ENCODE measurements at places on chromosomes 11 and 22. TPM values are rescaled to one million over a fixed set of nuclear protein-coding genes. Genes with fewer than 3 reads are reported as not detected.

Gene KREMEN1
- 10.5 TPM for total RNA-seq

Gene TCP11L1
- 19.9 TPM for total RNA-seq

Gene KCNQ1OT1
- 18.0 TPM for total RNA-seq

Gene HBG1
- total RNA-seq: not detected

Gene NXPE1
- total RNA-seq: not detected

Gene MMP1
- total RNA-seq: 0.24 TPM

- no peak for DNase-seq
Measured at GRCh38 chr11:65865550-65866172, 5.4 kb downstream of the MUS81 start.

DNA sequence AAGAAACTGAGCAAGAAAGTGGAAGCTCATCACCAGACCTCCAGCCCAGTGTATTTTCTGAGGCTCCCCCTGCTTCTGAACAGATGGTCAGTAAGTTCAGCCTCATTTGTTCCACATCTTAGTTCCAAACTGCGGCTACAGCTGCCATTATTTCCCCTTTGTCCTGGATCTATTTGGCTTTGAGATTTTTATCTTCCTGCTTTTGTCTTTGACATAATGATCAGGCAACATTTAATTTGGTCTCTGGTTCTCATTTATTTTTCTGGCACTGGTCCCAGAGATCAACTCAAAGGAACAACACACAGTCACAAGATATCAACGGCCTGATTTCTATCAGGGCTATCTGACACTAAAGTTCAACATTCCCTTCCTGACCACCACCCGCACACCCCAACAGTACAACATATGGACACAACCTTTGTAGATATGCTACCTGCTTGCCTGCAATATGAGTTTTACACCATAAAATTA is 137.5 kb downstream of the FAM76B start:
- no peak for DNase-seq

DNA sequence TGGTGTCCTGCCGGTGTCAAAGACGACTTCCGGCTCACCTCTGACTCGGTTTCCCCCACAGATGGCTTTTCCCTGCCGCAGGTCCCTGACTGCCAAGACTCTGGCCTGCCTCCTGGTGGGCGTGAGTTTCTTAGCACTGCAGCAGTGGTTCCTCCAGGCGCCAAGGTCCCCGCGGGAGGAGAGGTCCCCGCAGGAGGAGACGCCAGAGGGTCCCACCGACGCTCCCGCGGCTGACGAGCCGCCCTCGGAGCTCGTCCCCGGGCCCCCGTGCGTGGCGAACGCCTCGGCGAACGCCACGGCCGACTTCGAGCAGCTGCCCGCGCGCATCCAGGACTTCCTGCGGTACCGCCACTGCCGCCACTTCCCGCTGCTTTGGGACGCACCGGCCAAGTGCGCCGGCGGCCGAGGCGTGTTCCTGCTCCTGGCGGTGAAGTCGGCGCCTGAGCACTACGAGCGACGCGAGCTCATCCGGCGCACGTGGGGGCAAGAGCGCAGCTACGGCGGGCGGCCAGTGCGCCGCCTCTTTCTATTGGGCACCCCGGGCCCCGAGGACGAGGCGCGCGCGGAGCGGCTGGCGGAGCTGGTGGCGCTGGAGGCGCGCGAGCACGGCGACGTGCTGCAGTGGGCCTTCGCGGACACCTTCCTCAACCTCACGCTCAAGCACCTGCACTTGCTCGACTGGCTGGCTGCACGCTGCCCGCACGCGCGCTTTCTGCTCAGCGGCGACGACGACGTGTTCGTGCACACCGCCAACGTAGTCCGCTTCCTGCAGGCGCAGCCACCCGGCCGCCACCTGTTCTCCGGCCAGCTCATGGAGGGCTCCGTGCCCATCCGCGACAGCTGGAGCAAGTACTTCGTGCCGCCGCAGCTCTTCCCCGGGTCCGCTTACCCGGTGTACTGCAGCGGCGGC is 5.5 kb downstream of the B3GNT6 start:
- no peak for DNase-seq

DNA sequence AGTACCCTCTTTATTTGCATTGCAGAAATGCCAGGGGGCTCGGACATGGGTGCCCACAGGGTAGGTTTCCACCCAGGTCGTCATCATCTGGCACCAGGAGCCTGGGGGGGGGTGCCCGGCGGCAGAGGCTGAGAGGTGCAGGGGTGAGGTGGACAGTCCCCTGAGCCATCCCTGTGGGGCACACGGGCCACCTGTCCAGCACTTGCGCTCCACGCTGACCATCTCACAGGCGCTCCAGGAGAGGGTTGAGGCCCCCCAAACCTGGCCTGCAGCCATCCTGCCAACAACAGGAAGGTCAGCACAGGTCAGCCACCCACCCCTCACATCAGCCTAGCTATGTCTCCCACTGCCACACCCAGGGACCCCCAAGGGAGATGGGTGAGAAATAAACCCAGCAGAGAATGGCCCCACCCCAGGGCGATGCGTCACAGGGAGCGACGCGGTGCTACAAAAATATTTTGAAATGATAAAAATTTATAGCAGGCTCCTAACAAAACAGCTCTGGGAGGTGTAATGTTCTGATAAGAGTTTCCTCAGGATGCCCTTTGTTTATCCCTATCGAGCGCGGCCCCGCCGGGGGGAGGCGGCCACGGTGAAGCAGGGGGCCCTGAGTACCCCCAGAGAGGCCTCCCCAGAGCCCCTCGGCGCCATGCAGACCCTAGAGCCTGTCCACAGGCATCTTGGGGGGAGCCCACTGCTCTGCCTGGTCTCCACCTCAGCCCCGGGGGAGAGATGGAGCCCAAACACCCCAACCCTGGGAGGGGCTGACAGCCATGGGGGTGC is 21.0 kb upstream of the GNB1L start:
- DNase-seq: no peak

DNA sequence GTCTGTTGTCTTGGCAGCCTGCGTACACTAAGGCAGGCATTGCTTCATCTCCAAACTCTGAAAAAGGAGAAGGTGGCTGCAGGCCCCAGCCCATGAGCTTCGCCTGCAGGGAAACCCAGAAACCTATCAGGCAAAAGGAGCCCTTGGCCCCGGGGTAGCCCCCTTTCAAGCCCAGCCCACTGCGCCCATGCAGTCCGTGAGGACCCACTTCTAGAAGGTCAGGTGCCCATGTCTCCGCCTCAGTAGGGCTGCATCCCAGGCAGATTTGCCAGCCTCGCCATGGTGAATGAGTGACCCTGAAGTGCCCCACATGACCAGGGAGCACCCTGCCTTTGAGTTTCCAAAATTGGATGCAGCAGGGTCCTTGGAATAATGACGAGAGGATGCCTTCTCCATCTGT is 1158.4 kb downstream of the BRD1 start:
- no peak for DNase-seq

GRCh38 chr11:132821014-132821413 is 711.3 kb downstream of the OPCML start:
- no peak for DNase-seq

- no peak for DNase-seq
Measured at GRCh38 chr11:35947437-35947836, 3.6 kb downstream of the LDLRAD3 start.

DNA sequence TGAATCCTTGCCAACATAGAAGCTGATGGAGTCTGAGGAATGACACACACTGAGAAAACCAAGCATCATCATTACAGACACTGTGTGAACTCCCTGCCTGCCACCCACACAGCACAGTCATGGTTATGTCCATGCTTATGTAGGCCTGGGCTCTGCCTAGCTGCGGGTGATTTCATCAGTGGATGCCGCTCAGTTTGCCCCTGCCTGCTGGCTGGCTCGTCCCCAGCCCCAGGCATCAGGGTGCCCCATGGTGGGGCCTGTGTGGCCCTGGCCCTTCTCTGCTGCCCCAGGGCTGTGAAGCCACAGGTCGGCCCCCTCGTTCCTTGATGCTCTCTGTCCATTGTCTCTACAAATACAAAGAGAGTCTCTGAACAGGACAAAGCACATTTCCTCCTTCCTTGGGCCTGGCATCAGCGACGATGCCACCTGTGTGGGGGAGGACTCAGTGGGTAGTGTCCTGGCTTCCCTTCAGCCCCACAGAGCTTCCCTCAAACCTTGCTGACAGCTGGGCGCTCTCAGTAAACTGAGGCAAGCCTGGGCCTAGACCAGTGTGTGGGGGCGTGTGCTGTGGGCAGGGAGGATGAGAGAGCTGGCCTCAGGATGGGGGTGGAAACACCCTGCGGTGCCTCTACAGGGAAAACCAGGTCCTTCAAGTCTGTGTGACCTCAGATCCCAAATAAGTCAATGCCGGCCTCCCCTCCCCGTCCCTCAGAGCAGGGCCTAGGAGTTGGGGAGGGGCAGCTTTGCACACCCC is 20.0 kb upstream of the TUB start:
- DNase-seq: no peak

GRCh38 chr22:40156001-40156516 is 21.7 kb upstream of the TNRC6B start:
- no peak for DNase-seq

DNA sequence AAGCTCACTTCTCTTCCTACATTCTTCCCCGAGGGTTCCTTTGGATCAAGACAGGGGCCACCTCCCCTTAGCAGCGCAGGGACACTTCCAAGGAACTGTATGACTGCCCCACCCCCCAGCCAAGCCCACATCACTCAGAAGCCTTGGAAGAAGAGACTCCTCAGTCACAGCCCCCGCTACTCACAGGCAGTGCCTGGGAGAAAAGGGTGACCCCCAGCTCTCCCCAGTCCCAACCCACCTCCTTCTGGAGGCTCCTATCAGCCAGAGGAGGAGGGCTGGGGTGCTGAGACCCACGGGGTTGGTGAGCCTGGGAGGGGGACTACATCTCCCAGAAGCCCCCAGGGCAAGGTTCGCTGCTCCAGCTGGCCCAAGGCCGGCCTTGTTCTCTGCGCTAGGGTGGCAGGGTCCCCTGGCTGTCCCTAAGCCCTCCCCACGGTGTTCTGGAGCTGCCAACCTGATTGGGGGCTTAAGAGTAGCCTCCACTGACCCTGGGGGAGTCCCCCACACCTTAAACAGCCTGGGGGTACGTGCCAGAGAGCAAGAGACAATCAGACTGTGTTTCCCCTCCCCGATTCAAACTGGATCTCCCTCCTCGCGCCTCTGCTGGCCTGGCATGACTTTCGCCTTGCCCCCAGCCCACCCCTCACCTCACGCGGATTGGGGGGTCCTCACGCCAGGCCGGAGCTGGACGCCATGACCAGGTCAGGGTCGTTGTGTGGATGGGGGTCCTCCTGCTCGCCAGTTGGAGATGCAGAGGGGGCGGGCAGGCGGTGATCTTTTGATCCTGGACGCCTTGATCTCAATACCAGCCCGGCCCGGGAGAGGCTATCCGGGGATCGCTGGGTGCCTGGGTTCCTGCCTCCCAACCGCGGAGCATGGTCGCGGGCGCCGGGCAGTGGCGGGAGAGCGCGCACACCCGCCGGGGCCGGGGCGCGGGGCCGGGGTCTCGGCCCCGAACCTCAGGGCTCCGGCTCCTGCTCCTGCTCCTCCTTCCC is 838 bp downstream of the BCL9L start:
- no peak for DNase-seq

- DNase-seq: no peak
Measured at GRCh38 chr11:35986947-35987346, 43.1 kb downstream of the LDLRAD3 start.

DNA sequence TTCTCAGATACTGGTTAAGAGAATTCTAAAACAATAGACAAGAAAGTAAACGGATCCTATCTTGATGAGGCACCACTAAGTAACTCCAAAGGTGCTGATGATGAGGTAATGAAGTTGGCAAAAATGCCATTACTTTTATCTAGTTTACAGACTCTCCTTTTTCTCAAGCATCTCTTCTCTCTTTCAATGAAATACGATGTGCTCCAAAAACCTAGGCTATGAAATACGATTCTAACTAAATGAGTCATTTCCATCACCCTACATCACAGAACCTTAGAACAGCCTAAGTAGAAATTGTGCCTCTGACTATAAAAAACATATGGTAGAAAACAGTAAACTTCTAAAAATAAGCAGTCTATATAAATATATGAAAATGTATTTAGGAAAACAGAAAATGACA is 58.9 kb upstream of the ARHGAP32 start:
- no peak for DNase-seq

DNA sequence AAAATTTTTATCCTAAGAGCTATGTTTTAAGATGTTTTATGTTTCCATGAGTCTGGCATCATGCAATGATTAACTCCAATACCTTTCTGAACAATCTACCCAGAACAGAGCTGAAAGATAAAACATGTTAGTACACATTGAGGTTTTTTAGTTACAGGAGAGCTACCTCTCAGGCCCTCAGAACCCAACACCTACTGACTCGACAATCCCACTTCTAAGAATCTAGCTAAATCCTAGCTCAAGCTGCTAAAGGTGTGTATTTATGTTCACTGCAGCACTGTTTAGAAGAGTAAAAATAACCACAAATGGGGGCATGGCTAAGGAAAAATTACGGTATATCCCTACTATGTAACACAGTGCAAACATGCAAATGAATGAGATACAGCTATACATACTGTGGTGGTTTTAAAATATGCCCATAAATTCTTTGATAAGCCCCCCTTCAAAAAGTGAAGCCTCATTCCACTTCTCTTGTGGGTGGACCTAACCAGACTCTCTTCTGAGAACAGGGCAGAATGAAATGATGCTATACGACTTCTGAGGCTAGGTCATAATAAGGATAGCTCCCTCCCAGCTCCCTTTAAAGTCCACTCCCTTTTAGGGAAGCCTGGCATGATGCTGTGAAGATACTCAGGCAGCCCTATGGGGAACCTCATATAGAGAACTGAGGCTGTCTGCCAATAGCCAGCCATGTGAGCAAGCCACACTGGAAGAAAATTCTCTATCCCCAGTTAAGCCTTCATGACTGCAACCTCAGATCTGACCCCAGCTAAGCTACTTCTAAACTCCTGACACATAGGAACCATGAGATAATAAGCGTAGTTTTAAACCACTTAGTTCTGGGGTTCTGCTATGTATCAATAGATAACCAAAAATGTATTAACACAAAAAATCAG is 29.5 kb downstream of the TMEM123 start:
- DNase-seq: no peak
